Melanocyte of skin (primary cell): ENCODE measurements at places on chromosomes 2 and 18. TPM values are rescaled to one million over a fixed set of nuclear protein-coding genes. Genes with fewer than 3 reads are reported as not detected.

The RAX gene
- total RNA-seq: not detected in 2 replicates

The MATN3 gene
- total RNA-seq: 1.0 and 1.1 TPM in 2 replicates

The C2orf92 gene
- 1.9 and 2.7 TPM in 2 replicates for total RNA-seq

The M1AP gene
- not detected in 2 replicates for total RNA-seq

The TNS1 gene
- total RNA-seq: 15.1 and 24.7 TPM in 2 replicates

The INHA gene
- total RNA-seq: not detected in 2 replicates

The CKAP2L gene
- 6.5 and 8.9 TPM in 2 replicates for total RNA-seq

The RUFY4 gene
- total RNA-seq: 0.15 TPM in 1 of 2 replicates, not detected in the other

The GPATCH11 gene
- total RNA-seq: 5.0 and 5.6 TPM in 2 replicates

The ATP6V1B1 gene
- total RNA-seq: 0.33 and 1.1 TPM in 2 replicates

The CROCC2 gene
- under 0.01 TPM in 2 replicates for total RNA-seq

The RNU2-63P gene
- total RNA-seq: under 0.01 TPM in 2 replicates

The CD207 gene
- 0.34 and 0.36 TPM in 2 replicates for total RNA-seq

The IL36G gene
- total RNA-seq: not detected in 2 replicates

The TEKT4 gene
- not detected in 2 replicates for total RNA-seq

The RGPD3 gene
- 0.34 and 0.36 TPM in 2 replicates for total RNA-seq

The SLC23A3 gene
- total RNA-seq: 1.00 and 1.9 TPM in 2 replicates

The MAP3K19 gene
- not detected in 2 replicates for total RNA-seq

The STARD6 gene
- total RNA-seq: 0.36 TPM in 1 of 2 replicates, not detected in the other

The SCYGR4 gene
- not detected in 2 replicates for total RNA-seq

The ANKAR gene
- total RNA-seq: 1.5 and 3.0 TPM in 2 replicates

The VWC2L gene
- not detected in 2 replicates for total RNA-seq

The IL1F10 gene
- total RNA-seq: not detected in 2 replicates

The OSR1 gene
- total RNA-seq: 0.46 TPM in 1 of 2 replicates, not detected in the other

The HAT1 gene
- total RNA-seq: 74.9 and 91.3 TPM in 2 replicates

The E2F6 gene
- 15.9 and 17.0 TPM in 2 replicates for total RNA-seq

The POLE4 gene
- total RNA-seq: 22.6 and 29.0 TPM in 2 replicates

The OSGEPL1 gene
- total RNA-seq: 19.3 and 22.5 TPM in 2 replicates

The FER1L5 gene
- total RNA-seq: under 0.01 TPM in 1 of 2 replicates, not detected in the other

The SKOR2 gene
- total RNA-seq: not detected in 2 replicates

The IWS1 gene
- 46.3 and 46.6 TPM in 2 replicates for total RNA-seq

The TMEM182 gene
- total RNA-seq: 2.1 and 3.3 TPM in 2 replicates

The INPP1 gene
- total RNA-seq: 7.6 and 9.1 TPM in 2 replicates

The EML6 gene
- 0.33 and 0.93 TPM in 2 replicates for total RNA-seq

The DPP10 gene
- total RNA-seq: 0.93 TPM in 1 of 2 replicates, not detected in the other

The NT5DC4 gene
- total RNA-seq: not detected in 2 replicates
